ENCODE measurements at places on chromosomes 12 and 14.

- no peak for DNase-seq
Observed at GRCh38 chr14:102249041-102249440, 55.9 kb downstream of the MOK start.

- DNase-seq, result no peak
Observed at GRCh38 chr12:65595016-65595560, 229.2 kb upstream of the HMGA2 start.

DNA sequence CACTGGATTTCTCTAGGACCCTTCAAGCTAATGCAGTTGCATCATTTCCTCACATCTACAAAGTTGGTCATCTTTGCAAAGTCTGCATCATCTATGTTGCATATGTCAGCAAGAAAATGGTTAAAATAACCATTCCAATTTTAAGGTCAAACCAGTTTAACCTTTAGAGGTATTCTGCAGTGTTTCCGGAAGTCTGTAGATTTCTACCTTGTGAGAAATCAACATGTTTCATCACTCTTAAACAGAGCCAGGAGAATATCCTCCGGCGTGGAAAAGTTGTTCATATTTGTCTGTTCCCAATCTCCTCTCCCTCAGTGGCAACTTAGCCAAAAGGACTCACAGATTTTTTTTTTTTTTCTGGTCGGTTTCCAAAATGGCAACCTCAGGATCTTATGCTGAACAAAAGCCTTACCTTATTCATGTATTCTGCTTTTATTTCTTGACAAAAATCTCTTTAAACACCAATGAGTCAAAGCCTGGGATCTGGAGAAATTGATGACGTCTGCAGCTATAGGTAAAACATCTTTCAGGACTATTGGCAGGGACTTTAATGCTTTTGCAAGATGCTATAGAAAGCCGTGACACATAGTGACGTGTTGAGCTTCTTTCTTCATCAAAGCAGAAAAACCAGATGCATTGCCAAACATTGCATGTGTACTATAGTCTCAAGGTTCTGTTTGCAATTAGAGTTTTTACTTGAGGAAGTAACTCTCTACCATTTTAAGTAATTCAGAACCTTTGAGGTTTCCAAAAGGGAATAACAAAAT is 16.0 kb upstream of the CDK17 start:
- no peak for DNase-seq

DNA sequence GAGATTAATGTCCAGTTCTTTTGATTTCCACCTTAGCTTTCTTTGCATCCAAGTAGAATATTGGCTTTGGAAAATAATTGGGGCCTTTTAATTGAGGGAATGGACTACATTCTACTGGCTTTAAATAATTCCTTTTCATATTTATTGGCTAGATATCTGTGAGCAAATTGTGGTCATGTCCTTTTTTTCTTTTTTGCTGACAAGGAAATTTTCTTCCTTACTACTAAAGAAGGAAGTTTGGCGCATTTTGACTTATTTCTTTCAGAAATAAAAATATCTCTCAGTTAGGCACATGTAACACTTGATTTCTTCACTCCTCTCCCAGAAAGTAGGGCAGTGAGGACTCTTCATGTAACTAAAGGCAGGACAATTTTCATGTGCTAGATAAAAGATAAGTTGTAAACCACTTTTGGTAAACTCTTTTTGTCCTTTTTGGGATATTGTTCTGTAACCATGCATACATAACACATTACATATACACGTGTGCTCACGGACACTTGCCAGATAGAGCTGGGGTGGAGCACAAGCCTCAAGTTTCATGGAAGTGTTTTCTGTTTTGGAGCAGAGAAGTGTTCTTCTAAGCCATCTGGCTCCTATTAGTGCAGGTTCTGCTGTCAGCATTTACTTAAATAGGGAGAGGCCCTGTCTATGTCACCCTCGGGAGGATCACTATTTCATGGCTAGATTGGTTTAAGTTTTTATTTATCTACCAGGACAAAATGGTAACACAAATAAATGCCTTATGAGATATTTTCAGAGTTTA is 85.1 kb upstream of the LRIG3 start:
- no peak for DNase-seq

GRCh38 chr14:80095623-80096022 is 115.7 kb downstream of the DIO2 start:
- DNase-seq, result no peak

- DNase-seq, result no peak
Observed at GRCh38 chr12:115354007-115354890, 670.3 kb upstream of the TBX3 start.

DNA sequence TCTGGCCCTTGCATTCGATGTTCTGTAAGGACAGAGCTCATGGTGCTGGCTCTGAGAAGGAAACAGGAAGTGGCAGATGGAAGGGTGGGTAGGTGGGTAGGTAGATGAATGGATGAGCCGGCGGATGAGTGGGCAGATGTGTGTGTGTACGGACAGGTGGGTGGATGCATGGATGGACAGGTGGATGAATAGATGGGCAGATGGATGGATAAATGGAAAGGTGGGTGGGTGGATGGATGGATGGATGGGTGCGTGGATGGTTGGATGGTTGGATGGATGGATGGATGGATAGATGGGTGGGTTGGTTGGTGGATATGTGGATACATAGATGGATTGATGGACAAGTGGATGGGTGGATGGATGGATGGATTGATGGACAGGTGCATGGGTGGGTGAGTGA is 27.6 kb upstream of the PPP1R13B start:
- DNase-seq, result no peak

- no peak for DNase-seq
Observed at GRCh38 chr14:103192246-103192840, 69.1 kb downstream of the TNFAIP2 start.

DNA sequence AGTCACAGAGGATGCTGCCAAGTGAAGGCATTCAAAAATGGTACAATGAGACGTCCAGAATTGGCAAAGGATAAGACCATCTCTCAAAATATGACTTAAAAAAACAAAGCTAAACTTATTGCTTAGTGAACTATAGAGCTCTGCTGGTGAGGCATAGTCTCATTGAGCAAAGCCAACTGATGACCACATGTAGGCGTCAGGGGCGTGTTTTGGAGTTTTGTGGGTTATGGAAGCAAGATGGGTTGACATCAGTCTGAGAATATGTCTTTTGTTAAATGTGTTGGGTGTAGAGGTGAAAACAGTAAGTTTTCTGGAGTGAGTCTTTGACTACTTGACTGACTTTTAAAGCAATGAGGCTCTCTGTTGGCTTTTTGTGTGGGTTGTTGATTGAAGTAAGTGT is 47.2 kb downstream of the ATL1 start:
- no peak for DNase-seq

DNA sequence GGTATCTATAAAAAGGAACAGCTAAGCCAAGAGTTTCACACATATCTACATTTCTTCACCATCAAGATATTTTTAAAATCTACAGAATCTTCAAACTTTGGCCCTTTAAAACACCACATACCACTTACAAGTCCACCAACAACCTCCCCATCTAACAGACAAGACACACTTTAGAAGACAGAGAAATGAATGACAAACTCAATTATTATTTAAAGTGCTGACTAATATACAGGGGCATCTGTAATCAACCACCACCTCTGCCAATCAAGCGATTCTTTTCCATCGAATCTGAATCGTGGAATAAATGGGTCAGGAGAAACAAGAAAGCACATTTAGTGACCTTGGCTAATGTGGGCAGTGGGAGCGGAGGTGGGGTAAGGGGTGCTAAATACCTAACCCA is 7.7 kb downstream of the SETD3 start:
- DNase-seq, result no peak

- no peak for DNase-seq
Observed at GRCh38 chr12:89622115-89622514, 86.5 kb downstream of the ATP2B1 start.

DNA sequence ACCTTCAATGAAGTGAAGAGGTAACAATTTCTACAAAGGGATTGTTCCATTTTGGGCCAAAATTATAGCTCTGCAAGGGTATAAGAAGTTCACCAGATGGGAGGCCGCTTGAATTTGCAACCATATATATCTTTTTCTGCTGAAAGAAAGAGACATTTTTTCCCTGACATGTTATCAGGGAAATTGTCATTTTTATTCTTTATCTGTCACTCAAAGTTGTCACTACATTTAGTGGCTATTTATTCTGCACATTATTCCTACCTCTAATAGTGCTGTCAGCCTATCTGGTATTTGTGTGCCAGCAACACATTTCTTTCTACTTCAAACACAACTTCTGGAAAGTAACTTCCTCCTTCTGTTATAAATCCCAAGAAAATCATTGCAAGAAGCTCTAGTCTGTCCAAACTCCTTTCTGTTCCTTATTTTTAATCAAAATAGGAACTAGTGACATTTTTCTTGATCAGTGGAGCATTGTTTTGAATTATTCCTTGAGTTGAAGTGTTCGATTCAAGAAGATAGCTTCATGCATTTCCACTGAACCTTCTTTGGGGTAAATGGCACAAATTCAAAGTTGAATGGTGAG is 137.9 kb upstream of the ATP2B1 start:
- DNase-seq, result no peak

DNA sequence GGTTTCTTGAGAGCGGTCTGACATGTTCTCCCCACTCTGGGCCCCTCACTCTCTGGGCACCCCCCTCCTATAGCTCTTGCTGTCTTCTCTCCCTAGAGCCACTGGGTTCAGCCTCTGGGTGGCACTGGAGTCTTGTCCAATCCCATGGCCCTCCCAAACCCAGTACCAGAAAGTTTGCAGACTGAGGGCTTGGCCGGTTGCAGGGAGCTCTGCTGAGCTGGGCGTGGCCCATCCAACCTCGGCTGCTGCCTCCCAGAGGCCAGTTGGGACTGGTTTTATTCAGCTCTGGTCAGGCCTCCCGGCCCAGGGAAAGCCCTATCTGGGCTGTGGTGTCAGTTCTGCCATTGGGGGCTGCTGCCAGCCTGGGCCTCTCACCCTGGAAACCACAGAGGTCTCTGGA is 37.9 kb downstream of the ISCA2 start:
- no peak for DNase-seq

DNA sequence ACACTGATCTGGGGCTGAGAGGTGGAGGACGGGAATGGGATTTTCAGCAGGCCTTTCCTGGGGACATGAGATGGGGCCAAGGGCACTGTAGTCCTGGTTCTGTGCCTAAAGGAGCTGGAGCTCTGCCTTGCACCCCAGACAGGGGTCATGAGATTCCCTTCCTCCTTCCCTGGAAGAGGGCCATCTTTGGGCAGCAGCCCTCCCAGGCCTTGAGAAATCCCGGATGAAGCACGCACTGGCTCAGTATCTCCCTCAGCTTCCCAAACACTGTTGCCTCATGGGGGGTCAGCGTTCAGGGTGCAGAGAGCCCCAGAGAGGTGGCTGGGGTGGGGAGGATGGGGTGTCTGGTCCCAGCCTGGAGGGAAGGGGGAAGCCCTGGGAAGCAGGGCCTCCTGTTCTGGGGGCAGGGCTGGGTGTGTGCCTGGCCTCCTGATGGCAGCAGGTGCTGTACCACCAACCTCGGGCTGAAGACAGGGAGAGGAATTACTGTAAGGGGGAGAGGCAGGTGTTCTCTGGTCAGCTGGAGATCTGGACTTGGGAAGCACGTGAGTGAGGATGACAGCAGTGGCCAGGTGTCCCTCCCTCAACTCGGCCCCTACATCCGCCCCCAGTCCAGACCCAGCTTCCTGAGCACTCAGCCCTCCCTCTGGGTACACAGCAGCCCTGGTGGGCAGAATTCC is 8.4 kb upstream of the NR4A1 start:
- DNase-seq, result no peak

DNA sequence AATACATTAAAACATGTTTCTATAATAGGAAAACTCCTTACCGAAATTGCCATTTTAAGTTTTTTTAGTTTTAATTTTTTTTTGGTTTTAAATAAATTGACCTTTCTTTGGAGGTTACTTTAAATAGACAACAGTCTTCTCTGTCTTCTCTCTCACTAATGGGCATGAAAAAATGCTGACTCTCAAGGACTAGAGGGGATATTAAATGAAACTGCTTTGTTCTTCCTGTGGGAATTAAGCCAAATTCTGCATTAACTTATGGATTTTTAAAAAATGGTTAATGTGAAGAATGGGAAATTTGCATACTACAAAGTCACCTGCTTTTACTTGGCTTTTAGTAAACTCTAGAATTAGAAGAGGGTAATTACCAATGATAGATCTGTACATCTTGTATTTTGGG is 378.9 kb downstream of the TMTC2 start:
- no peak for DNase-seq

DNA sequence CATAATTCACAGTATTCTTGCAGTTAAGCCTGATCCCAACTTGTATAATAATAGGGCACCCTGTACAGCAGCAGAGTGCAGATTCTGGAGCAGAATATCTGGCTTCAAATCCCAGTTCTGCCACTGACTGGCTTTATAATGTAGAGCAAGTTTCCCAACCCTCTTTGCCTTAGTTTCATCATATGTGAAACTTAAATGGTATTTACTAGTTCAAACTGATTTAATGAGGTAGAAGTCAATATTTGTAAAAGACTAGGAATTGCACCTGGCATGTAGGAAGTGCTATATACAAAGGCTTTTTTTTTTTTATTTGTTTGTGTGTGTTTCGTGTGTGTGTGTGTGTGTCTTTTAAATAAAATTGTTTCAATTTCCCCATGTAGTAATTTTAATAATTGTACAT is 125.9 kb downstream of the CCER1 start:
- DNase-seq, result no peak

GRCh38 chr12:94225506-94225905 is 77.1 kb downstream of the PLXNC1 start:
- DNase-seq, result no peak

DNA sequence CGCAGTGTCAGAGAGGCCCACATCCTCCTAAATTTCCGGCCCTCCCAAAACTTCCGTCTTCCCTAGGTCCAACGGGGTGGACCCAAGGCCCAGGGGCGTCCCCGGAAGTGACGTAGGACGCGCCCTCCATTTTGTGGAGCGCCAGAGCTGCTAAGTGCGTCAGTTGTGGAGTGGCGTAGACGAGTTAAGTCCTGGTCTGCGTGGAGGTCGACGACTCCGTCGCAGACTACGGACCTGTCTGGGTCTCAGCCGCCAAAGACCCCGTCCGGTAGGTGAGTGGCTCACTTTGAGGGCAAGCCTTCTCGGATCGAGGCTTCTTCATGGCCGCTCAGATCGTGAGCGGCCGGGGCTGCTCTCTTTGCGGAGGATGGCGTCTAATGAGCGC is at the start of gene SRSF5:
TSS of gene SRSF5 (plus strand) at position 159 of the 385 bp plus-strand sequence. CDS start 1,015 bp downstream, outside the sequence.
- DNase-seq, result peak; percentile 96

DNA sequence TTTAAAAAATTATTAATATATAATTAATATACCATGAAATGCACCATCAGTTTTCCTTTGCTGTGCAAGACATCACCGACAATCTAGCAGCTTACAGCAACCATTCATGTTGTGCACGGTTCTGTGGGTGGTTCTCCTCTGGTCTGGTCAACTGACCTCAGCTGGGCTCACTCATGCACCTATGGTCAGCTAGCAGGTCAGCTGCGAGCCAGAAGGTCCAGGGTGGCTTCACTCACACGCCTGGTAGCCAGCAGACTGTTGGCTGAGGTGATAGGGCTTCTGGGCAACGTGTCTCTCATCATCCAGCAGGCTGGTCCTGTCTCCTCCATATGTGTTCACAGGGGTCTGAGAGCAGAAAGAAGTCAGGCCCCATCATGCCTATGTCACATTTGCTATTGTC is 210.4 kb downstream of the KIF26A start:
- DNase-seq, result no peak

Measured in CD4-positive, alpha-beta T cell treated with Interleukin-4 for 1 hour (primary cell).